Activated T-cell treated with anti-CD3 and anti-CD28 coated beads for 1 hour (primary cell): ENCODE measurements at places on chromosomes 16 and 17.

DNA sequence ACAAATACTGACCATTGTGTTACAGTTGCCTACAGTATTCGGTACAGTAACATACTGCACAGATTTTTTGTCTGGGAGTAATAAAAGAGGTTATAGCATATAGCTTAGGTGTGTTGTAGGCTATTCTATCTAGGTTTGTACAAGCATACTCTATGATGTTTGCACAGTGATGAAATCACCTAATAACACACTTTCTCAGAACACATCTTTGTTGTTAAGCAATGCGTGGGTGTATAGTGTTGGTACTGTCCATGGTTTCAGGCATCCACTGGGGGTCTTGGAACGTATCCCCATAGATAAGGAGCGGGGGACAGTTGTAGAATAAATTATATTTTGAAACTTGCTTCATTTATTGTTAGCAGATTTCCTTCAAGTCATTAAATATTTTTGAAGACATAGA is 293.3 kb upstream of the TBX2 start:
- DNase-seq: no peak

DNA sequence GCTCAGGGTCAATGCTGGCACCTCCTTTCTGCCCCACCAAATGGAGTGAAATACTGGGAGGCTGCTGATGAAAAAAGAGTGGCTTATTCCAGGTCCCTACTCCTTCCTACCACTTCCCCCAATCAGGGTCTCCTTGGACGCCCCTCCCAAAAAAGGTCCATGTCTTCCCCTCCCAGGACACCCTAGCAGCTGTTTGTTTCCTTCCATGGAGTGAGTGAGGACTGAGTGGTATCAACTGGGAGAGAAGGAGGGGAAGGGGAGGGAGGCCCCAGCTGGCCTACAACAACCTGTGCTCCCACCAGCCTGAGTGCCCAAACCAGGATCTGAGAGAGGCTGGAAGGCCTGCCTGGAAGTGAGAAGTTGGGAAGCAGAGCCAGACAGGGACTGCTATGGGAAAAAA is 28.7 kb upstream of the NGFR start:
- no peak for DNase-seq

GRCh38 chr17:58280480-58281217 is at the start of gene MPO:
Gene MPO, minus strand, starts transcription at chr17:58280935. Its CDS starts 177 bp downstream, at chr17:58280758.
- no peak for DNase-seq

DNA sequence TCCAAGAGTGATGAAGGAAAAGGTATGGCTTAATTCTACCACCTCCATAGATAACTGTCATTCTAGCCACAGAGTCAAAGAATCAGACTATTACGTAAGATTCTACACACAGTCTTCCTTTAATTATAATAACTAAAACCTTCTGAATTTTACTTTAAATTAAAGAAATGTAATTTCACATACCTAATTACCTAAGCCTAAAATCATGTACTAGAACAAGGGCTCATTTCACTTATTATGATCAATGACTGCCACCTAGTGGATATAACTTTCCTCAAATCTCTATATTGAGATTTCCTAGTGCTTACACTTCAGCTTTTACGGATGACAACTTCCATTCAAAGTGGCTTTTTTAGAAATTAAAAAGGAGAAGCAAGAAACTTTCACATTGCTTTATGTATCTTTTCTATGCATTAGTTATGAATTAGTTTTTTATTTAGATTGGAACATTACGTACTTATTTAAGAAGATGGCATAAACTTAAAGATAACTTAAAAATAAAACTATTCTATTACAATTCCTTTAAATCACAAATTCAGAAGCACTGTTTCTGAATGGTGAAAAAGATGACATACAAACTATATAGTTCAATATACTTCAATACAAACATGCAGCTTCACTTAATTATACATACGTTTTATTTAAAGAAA is 18.2 kb upstream of the ABCA10 start:
- no peak for DNase-seq

DNA sequence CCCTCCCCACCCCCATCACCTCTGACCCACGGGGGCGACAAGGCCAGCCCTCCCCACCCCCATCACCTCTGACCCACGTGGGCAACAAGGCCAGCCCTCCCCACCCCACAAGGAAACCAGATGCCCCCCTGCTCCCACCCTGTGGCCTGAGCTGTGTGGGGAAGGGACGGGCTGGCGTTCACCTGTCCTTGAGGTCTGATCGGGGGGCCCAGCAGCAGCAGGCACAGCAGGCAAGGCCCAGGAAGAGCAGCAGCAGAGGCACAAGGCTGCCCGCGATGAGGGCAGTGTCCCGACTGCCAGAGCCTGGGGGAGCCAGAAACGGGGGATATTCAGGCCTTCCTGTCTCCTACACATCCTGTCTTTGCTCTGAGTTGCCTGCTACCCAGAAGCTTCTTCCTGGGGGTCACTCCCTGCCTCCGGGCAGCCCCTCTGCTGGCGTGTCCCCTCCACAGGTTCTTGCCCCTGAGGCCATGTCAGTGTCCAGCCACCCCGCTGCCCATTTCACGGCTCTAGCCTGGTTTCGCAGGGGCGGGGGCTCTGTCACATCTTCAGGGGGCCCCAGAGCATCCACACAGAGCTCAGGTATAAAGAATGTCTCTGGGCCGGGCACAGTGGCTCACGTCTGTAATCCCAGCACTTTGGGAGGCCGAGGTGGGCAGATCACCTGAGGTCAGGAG is 6.8 kb downstream of the SCARF1 start:
- no peak for DNase-seq

DNA sequence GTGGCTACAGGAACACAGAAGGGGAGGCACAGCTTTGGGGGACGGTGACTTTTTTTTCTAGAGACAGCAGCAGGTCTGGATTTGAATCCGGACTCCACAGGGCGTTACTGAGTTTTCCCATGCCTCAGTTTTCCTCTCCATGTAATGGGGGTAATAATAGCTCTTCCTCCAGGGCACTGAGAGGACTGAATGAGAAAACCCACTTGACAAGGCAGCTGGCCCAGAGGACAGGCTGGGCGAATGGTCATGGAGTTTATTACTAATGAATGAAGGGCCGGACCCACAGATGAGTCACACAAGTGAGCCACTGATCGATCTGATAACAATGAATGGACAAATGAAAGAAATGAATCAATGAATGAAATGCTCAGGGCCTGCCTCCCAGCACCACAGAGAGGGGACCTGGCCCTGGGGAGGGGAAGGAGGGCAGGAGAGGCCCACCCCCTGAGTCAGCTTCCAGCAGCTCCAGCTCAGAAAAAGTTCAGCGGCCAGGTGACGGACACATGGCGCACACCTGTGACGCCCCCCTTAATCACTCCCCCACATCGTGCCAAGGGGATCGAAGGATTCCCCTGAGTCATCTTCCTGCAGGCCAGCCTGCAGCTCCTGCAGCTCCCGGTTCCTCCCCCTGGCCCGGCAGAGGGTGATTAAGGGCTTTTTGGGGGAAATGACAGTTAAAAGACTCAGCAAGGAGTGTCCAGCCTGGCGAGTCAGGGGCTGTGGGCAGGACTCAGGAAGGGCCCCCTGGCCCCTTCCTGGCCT is 54.3 kb downstream of the SOCS1 start:
- no peak for DNase-seq

DNA sequence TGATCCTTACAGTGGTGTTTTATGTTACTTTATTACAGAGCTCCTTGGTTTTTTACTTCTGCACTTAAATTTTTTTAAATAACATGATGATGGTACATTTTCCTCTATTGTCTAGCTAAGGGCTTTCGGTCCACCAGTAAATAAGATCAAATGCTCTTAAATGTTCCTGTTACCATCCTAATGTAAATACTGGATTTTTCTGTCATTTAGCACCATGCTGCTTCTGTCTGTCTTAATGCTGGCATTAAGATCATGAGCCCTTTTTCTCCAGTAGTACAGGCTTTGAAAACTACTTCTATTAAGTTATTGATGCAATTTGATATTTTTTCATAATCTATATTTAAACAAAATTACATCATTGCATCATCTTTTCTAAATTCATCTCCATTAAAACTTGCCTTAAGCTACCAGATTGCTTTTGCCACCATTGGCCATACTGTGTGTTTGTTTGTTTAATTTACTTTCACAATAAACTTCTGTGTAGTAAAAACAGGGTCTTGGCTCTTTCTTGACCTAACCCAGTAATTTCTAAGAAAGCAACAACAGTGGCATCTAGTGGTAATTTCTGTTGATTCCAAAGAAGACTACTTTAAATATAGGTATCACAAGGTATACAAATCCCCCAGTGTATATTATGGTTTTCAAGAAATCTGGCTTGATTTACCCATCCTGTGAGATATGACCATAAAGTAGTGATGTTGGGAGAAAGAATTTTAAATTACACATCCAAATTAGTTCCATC is 9.0 kb upstream of the PHAF1 start:
- no peak for DNase-seq

- no peak for DNase-seq
Measured at GRCh38 chr17:80538484-80538883, 6.2 kb upstream of the RPTOR start.

DNA sequence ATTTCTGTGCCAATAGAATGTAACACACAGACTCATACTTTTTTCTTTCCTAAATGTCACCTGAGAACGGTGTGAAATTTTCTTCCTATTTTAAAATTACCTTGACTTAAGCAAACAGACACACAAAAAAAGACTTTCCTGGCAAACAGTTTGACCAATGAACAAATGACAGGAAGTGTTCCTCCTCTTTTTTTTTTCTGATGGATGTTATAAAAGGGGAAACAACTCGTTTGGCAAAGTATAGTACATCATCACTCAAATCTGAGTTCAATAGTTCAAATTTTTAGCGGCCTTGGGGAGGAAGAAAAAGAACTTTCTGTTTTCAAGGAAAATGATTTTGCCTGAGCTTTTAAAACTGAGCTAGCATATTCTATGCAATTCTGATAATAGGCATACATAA is 19.8 kb downstream of the HS3ST3A1 start:
- no peak for DNase-seq

DNA sequence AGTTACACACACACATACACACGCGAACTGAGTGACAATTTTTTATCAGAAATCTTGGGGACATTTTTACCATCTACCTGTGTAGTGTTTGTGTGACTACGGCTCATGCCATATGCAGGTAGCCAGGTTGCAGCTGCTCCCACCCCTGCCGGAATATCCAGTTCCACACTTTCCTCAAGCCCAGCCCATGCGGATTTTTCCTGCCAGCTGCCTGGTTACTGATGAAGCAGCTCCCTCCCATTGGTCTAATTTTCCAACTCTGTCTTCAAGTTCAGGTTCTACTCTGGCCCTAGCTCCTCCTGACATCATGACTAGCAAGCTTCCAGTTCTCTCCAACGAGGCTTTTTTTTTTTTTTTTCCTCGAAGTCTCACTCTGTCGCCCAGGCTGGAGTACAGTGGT is 4.8 kb downstream of the GSG1L2 start:
- no peak for DNase-seq

GRCh38 chr16:47481698-47482374 is 20.7 kb downstream of the PHKB start:
- DNase-seq: no peak

GRCh38 chr17:46854948-46855347 is 3.6 kb downstream of the WNT9B start:
- no peak for DNase-seq

DNA sequence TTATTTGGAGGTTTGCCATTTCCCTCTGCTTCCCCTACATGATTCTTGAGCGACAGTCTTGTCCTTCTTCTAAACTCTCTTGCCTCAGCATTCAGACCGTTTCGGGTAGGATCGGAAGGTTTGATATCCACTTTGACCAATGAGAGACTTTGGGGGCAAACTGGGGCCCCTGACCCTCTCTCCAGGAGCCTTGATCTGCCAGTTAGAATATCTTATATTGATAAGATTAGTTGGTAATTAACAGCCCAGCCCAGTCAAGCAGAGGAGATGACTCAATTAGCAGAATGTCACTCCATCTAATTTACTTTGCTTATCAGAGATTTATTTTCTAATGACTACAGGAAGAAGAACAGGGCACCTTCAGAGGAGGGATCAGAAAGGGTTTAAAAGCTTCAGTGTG is 532.8 kb downstream of the XYLT1 start:
- no peak for DNase-seq

DNA sequence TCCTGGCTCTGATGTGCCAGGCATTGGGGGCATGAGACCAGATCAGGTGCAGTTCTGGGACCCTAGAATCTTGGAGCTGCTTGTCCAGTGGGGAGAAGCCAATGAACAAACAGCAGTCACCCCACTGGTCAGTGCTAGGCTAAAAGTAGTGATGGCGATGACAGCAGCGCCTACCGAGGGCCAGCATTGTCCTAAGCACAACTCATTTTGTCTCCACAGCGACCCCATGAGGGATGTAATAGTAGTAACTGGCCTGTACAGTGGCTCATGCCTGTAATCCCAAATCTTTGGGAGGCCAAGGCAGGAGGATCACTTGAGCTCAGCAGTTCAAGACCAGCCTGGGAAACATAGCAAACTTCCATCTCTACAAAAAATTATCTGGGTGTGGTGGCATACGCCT is 6.2 kb downstream of the SMCR8 start:
- DNase-seq: no peak

GRCh38 chr17:37830151-37830993 is 85.5 kb upstream of the HNF1B start:
- DNase-seq: no peak

DNA sequence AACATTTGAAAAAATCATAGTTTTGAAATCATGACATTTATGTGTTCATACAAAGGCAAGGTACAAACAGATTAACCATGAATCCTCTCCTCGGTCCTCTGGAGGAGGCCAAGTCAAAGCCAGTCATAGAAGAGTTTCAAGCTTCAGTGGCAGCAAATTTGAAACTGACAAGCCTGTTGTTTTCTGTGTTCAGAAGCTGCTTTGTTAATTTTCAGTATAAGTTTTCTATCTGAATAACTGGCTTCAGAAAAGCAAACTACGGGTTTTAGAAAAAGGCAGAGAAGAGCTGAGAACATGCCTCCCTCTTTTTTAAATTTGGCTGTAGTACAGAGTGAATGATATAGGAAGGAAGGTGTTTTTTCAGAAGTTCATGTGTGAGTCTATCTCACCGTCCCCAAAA is 79.6 kb upstream of the CLEC18B start:
- no peak for DNase-seq

- peak; percentile 97 for DNase-seq
Measured at GRCh38 chr17:75261336-75262111, at the start of the genes GGA3 and MRPS7. Gene GGA3, minus strand, starts transcription at chr17:75261606. Its CDS starts 19 bp downstream, at chr17:75261587. Gene MRPS7, plus strand, starts transcription at chr17:75261879. Its CDS starts 22 bp downstream, at chr17:75261901.

GRCh38 chr16:68267612-68268405 is 3.5 kb downstream of the SLC7A6 start:
- DNase-seq: no peak

- DNase-seq: no peak
Measured at GRCh38 chr17:32688221-32688620, 188.7 kb downstream of the MYO1D start.

GRCh38 chr17:50304781-50305404 is 30.6 kb downstream of the TMEM92 start:
- DNase-seq: no peak

GRCh38 chr17:44137891-44138709 is 3.6 kb upstream of the HROB start:
- DNase-seq: peak; percentile 27

GRCh38 chr17:3917391-3917931 is 1.2 kb upstream of the P2RX1 start:
- DNase-seq: no peak

GRCh38 chr16:13157082-13157481 is 255.7 kb downstream of the SHISA9 start:
- no peak for DNase-seq

- no peak for DNase-seq
Measured at GRCh38 chr16:88782454-88783390, 2.3 kb downstream of the PIEZO1 start.
